Activated CD4-positive, alpha-beta T cell treated with anti-CD3 and anti-CD28 coated beads for 4 hours (primary cell): ENCODE measurements at places on chromosomes 5 and 9.

GRCh38 chr5:97046270-97046982 is 96.0 kb downstream of the LIX1 start:
- no peak for DNase-seq

GRCh38 chr5:2000591-2000990 is 117.9 kb upstream of the IRX4 start:
- DNase-seq, result no peak

- no peak for DNase-seq
Measured at GRCh38 chr5:142360051-142360498, 35.3 kb upstream of the SPRY4 start.

DNA sequence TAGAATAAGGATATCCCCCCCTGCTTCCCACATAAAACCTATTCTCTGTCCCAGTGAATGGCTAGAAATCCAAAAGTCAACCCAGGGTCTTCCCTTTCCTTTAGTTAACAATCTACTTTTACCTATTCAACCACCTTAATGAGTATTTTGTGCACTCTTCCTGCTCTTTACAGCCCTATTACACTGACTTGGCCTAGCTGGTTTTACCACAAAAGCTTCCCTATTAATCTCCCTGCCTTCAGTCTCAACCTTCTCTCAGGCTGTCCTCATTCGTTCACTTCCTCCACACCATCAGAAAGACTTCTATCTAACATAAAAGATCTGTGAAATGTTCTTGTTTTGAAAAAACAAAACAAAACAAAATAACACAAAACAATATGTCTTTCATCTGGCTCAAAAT is 16.2 kb downstream of the CTNNAL1 start:
- DNase-seq, result no peak

DNA sequence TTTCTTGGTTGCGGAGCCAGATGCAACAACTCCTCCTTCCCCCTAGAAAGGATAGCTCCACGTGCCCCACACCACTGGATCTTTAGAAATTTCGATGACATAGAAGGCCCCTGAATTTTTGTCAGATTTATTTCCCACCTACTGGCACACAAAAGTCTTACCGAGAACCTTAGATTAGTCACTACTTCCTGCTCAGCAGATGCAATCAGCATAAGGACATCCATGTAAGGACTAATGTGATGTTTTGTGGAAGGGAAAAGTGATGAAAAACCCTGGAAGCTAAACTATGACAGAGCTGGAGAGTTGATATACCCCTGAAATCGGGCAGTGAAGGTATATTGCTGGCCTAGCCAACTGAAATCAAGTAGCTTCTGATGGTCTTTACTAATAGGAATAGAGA is 125.5 kb upstream of the NFIL3 start:
- no peak for DNase-seq

DNA sequence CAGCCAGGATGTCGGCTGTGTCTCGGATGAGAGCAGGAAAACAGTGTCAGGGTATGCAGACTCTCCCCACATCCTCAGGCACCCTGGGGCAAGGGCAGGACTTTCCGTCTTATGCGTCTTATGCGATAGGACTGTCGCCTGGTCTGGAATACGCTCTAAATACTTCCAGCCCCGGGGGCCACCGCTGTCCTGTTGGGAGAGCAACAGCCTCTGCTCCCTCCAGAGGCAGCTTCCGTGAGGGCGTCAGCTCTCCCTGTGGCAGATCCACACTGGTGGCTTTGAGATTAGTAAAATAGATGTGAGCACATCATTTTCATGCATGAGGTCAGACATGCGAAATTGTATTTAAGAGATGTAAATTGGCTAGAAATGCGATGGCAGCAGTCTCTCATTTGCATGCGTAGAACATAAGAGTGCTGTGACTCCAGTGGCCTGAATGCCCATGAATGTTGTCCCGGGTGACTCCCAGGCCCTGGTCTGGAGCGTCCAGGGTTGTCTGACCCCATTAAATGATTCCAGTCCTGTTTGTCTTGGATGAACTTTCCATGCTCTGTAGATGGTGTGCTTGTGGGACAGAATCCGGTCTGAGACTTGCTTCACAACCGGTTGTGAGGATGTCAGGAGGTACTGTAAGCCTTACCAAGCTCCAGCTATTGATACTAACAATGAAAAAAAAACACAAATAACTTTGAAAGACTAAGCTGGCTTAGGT is 228.2 kb downstream of the SYK start:
- DNase-seq, result no peak

DNA sequence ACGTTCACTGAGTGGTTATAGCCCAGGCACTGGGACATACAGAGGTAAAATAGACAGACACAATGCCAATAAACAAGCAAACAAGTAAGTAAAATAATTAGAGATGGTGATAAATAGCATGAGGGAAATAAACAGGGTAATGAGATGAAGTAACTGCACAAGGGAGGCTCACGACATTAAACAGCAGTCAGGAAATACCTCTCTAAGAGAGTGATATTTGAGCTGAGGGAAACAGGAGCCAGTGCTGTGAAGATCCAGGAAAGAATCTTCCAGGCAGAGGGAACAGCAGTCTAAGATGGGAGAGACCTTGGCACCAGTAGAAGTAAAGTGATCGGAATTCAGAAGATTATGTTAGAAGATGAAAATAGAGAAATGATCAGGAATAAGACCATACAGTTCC is 279.4 kb downstream of the HINT1 start:
- no peak for DNase-seq

GRCh38 chr5:56140073-56140472 is 93.1 kb downstream of the ANKRD55 start:
- DNase-seq, result no peak

GRCh38 chr5:178223828-178224335 is 8.7 kb downstream of the PHYKPL start:
- no peak for DNase-seq

- DNase-seq, result no peak
Measured at GRCh38 chr9:127130661-127131538, 8.5 kb upstream of the ANGPTL2 start.

- DNase-seq, result no peak
Measured at GRCh38 chr5:56175488-56175887, 57.6 kb downstream of the ANKRD55 start.
